ENCODE measurements at places on chromosomes 12 and 14.

DNA sequence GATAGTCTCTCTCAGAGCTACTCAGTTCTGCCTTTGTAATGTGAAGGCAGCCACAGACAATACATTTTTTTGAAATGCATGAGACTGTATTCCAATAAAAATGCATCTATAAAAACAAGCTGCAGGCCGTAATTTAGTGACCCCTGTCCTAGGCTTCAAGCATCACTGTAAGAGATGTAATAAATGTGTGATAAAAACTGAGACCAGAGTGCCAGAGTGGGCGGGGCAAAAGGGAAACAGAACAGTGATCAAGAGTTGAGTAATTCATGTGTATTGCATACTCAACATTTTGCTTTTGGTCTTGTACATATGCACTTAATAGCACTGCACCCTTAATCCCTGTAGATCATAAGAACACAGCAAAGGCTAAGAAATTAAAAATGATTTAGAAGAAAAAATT is 743.5 kb downstream of the DIO2 start:
- DNase-seq = no peak

GRCh38 chr12:1862973-1863372 is 42.6 kb downstream of the LRTM2 start:
- DNase-seq = no peak

DNA sequence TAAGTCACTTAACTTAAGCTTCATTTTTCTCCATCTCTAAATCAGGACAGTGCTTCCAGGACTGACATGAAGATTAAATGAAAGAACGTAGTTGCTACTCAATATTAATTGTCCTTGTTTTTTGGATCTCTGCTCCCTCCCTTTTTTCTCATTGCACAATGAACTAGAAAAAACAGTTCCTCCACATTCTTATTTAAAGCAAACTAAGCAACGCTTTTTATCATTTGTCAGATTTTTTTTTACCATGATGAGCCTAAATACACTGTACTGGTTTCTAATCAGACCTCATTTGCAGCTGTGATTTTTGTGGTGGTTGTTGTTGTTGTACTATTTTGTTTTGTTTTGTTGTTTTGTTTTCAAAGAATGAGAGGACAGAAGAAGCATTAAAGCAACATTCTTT is 23.2 kb upstream of the PARP11 start:
- DNase-seq = no peak

- no peak for DNase-seq
Measured at GRCh38 chr14:86311151-86311550, 781.2 kb downstream of the FLRT2 start.

DNA sequence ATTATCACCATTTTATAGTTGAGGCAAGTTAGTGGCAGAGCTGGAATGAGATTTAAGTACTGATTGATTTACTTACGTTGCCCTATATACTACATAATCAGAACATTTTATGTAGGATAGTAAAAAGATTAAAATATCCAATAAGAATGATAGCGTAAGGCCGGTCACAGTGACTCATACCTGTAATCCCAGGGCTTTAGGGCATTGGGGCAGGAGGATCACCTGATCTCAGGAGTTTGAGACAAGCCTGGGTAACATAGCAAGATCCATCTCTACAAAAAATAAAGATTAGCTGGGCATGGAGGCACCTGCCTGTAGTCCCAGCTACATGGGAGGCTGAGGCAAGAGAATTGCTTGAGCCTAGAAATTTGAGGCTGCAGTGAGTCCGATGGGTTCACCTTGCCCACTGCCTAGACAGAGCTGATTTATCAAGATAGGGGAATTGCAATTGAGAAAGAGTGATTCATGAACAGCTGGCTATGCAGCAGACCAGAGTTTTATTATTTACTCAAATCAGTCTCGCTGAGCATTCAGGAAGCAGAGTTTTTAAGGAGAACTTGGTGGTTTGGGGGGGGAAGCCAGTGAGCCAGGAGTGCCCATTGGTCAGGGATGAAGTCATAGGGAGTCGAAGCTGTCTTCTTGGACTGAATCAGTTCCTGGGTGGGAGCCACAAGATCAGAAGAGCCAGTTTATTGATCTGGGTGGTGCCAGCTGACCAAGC is 24.7 kb upstream of the SGPP1 start:
- no peak for DNase-seq

- DNase-seq = no peak
Measured at GRCh38 chr12:108214486-108214885, 85.4 kb downstream of the WSCD2 start.
